ENCODE measurements at places on chromosomes 16 and 17.
A peak's percentile ranks its signal among the peaks of the same experiment; 100 is the strongest.

DNA sequence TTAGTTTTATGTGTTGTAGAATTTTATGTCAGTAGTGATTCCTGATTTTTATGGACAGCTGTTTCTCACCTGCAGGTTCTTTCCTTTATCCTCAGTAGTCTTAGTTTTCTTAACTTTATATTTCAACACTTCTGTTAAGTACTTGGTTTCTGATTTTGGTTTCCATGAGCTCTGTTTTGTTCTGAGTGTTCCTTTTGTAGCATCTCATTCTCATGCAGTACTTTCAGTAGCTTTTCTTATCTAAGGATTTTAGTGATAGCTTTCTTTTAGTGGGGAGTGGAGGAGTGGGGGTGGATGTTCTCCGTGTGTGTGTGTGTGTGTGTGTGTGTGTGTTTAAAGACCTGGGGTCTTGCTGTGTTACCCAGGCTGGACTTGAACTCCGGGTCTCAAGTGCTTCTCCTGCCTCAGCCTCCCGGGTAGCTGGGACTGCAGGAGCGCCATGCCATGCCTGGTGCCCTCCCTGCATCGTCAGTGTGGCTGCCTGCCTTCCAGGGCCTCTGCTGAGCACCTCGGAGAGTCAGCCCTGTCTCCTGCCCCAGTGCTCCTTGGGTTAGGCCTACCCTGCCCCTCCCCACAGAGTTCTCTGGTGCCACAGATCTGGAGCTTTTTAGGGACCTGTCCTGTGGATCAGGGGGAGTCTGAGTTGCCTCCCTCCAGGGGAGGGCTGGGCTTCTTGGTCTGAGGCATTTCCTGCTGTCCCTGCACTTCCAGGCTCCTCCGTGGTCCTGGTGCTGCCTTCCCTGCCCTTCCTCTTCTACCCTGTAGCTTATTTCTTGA lies 4.3 kb upstream of the ZNF750 start:
- no peak for DNase-seq

GRCh38 chr16:14193316-14193871 lies 122.3 kb downstream of the MRTFB start:
- no peak for DNase-seq

DNA sequence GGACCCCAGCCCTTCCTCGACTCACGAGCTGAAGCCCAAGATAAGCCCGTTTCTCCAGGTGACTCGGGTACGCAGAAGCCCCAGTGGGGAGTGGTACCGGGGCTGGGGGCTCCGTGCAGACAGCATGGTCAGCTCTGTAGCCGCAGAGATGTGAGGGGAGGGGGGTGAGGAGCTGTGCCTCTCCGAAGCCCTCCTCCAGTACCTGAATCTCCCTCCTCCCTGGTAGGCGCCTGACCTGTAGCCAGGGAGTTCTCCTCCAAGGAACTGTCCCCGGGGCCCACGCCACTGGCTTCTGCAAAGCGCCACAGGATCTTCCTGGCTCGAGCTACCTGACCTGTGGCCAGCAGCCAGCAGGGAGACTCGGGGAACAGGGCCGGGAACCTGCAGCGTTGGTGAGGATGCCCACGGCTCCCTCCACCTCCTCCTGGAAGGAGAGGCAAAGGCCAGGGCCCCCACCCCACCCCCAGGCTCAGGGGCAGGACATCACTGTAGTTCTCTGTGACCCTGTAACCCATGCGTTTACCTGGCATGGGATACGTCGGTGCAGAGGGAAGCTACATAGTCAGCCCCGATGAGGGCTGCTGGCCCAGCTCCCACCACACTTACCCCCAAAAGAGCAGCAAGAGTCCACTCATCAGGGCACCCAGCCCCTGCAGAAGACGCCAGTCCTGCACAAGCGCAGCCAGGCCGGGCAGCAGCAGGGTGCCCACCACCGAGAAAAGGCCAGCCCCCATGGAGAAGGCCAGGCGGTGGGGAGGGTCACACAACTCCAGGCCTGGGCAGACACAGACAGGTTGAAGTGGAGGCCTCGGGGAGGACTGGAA lies 1.7 kb downstream of the SLC22A31 start:
- DNase-seq, result no peak

- no peak for DNase-seq
Measured at GRCh38 chr17:47320879-47321502, 2.8 kb upstream of the EFCAB13 start.

DNA sequence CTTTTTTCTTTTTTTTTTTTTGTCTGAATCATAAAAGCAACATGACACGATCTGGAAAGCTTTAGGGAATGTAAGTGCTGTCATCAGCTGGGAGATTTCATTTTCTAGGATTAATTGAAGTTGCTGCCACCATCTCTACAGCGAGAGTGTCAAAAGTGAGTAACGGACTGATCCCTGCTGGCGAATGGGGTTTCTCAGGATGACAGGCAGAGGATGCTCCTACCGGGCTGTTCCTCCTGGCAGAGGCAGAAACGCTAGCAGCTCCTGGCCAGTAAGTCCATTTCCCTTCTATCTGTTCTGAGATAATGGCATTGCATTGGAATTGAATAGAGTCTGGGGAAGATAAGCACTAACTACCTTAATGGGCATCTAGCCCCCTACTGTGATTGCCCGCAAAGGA lies 80.5 kb upstream of the KIFC3 start:
- no peak for DNase-seq

DNA sequence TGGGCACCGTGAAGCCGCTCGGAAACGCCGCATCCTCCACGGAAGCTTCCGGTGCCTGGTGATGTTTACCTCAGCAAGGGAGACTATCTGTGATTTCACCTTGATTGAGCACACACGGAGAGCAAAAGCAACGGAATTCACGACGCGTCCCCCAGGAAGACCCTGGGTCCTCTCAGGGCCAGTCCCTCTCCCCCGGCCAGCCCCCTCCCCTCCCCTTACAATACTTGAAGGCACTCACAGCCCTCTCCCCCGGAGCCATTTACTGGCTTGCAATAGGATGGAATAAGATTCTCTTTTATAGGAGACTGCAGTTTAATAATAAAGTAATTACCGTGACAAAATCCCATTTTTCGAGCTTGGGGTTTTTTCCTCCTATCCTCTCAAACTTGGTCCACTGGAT lies 104.7 kb downstream of the ENGASE start:
- no peak for DNase-seq

DNA sequence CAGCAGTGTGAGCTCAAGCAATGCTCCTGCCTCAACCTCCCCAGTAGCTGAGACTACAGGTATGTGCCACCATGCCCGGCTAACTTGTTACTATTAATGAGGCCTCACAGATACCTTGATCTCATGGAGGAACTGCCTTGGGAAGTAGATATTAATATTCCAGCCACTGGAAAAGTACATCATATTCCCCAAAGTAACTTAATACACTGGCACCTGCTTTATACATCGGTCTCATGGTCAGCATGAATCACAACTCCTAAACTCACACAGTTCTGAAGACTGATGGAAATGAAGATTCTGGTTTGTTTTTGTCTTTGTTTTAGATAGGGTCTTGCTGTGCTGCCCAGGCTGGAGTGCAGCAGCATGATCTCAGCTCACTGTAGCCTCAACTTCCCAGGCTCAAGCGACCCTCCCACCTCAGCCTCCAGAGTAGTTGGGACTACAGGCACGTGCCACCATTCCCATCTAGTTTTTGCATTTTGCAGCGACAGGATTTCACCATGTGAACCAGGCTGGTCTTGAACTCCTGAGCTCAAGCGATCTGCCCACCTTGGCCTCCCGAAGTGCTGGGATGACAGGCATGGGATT lies 28.2 kb downstream of the ADCY9 start:
- no peak for DNase-seq

GRCh38 chr17:3865176-3865575 lies 19.1 kb upstream of the NCBP3 start:
- DNase-seq, result no peak

DNA sequence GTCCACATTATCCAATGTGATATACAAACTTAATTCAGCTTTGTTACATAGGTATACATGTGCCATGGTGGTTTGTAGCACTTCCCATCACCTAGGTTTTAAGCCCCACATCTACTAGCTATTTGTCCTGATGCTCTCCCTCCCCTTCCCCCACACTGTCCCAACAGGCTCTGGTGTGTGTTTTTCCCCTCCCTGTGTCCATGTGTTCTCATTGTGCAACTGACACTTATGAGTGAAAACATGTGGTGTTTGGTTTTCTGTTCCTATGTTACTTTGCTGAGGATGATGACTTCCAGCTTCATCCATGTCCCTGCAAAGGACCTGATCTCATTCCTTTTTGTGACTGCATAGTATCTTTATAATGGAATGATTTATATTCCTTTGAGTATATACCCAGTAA lies 196.7 kb downstream of the CDH11 start:
- DNase-seq, result no peak

- DNase-seq, result no peak
Measured at GRCh38 chr17:27290916-27291598, 2.9 kb upstream of the WSB1 start.

DNA sequence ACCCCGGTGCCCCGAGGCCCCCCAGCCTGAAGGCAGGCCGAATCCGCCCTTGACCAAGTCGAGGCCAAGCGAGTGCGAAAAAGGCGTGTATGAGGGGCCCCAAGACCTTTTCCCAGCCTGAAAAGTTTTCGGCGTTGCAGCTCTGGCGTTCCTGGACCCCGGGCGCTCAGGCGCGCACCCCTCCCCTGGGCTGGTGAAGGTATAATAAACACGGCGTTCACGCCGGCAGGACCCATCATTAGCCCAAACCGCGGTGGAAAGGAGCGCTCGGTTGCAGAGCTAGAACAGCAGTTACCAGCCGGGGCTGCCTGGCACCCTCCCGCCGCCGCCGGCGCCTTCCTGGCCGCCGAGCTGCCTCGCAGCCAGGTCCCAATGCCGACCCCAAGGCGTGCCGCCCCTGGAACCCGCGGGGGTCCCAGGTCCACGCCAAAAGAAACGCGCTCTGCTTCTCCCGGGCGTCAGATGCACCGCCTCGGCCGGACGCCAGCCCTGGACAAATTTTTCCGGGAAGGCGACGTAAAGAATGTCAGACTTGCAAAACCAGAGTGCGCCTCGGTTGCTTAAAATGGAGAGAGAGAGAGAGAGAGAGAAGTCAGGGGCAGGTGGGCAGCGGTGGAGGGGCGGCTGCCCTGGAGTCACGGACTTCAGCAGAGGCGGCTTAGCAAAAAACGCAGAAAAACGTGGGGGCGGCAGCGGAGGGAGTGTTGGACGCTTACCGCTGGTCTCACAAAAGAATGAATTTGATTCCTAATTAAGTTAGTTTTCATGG lies 11.5 kb upstream of the FOXF1 start:
- DNase-seq, result no peak

GRCh38 chr17:64410750-64411490 lies 20.3 kb upstream of the PECAM1 start:
- no peak for DNase-seq

DNA sequence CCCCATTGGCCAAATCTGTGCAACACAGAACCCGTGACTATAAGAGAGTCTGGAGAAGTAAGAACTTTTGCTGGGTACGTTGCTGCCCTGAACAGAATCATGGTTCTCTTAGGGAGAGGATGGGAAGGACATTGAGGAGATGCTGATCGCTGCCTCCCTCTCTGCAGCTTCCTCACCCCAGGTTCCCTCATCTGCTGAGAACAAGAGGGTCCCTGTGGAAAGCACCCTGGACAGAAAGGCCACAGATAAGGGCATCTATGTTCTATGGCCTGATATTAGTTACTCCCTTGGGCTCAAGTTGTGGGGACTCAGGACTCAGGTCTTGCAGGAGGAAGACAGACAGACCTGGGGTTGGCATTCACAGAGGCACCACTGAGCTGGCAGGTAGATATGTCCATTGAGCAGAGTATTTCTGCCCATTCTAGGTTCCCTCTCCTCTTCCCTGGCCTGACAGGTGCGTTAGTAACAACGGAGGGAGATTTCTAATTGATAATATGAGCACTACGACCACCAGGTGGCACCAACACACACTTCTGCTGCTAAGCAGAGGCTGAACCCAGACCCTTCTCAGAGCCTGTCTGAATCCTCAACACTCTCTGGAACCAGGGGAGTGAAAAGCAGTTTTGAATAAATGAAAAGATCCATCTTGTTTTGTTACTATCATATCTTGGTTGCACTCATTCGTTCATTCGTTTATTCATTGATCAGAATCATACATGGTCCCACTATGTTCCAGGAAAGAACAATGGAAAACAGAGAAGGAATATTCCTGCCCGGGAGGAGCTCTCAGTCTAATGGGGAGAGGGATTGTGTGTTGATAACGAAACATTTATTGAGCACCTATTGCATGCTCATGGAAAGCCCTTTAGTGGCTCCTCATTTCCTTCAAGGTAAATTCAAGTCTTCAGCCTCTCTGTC lies 56.4 kb downstream of the SLC6A2 start:
- peak; percentile 4 for DNase-seq

- DNase-seq, result no peak
Measured at GRCh38 chr17:41915566-41915965, 3.2 kb downstream of the ACLY start.

DNA sequence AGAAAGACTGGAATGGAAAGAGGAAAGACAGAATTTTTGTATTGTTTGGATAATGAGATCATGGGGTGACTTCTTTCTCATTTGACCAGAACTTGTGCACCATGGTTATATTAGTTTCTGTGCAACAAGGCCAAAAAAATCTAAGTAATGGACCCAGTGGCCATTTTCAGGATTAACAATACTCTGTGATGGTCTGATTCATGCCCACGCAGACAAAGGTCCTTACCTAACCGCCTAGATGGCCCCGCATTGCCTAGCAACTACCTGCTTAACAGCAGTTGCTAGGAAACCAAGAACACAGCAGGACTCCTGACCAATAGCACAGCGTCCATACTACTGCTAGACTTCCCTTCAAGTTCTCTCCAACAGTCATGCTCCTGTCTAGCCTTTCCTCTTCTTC lies 22.4 kb downstream of the MIS12 start:
- DNase-seq, result no peak

DNA sequence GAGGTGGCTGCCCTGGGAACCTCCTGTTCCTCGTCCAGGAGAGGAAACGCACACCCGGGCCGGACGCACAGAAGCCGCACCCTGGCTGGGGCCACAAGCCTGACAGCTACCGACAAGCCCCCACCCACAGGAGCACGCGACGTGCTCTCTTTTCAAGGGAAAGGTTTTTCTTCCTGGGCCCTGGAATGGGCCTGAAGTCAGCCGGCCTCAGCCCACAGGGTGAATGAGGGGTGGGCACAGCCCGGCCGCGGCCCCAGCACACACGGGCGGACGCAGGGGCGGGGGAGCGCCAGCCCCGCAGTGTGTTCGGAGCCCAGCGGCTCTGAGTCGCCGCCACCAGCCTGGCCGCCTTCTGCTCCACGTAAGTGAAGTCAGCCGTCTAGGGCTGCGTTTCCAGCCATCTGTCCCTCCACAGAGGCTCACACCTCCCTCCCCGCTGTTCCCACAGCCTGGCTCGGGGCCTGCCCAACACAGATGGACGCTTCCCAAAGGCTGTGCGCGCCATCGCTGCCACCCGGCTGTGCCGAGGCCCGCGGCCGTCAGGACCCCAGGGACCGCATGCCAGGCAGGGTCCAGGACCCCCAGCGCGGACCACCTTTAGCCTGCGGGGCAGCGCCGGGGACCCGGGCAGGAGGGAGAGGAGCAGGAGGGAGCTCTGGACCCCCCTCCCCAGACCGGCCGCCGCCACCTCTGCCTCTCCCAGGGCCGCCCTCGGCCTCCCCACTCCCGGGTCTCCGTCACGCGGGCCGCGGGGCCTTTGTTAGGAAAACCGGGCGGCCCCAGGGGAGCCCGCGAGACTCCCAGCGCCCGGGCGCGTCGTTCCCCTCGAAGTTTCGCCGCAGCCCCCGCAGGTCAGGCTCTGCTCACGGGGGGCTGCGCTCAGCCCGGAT lies 36.8 kb downstream of the CBFA2T3 start:
- no peak for DNase-seq
